ENCODE measurements at places on chromosomes 11 and 22. TPM values are rescaled to one million over a fixed set of nuclear protein-coding genes. Genes with fewer than 3 reads are reported as not detected.

Gene GTSE1
- total RNA-seq, result 5.0 TPM

Gene RBMXL2
- not detected for total RNA-seq

Gene SHANK3
- total RNA-seq, result 7.8 TPM

Gene TMEM132A
- 5.1 TPM for total RNA-seq

Gene TEX54
- total RNA-seq, result not detected

Gene CACNA1I
- total RNA-seq, result 6.6 TPM

Gene TST
- 272 TPM for total RNA-seq

Gene TPBGL
- not detected for total RNA-seq

Gene TMEM184B
- 39.1 TPM for total RNA-seq

Gene SERPIND1
- total RNA-seq, result not detected

Gene FAR1
- 91.6 TPM for total RNA-seq

Gene POU2AF2
- not detected for total RNA-seq

Gene MFRP
- total RNA-seq, result not detected

Gene BRSK2
- 6.4 TPM for total RNA-seq

Gene ELMOD1
- total RNA-seq, result not detected

Gene IGLL1
- not detected for total RNA-seq

Gene TBCEL
- 37.1 TPM for total RNA-seq

Gene TRPC6
- 31.4 TPM for total RNA-seq

Gene TH
- not detected for total RNA-seq

Gene OR8A1
- total RNA-seq, result not detected

Gene CKAP5
- total RNA-seq, result 24.7 TPM

Measured in Peyer's patch (tissue), 4 donors.